ENCODE measurements at places on chromosomes 1 and 21.

- DNase-seq, result no peak
Observed at GRCh38 chr1:67332653-67333529, 25.2 kb downstream of the IL12RB2 start.

DNA sequence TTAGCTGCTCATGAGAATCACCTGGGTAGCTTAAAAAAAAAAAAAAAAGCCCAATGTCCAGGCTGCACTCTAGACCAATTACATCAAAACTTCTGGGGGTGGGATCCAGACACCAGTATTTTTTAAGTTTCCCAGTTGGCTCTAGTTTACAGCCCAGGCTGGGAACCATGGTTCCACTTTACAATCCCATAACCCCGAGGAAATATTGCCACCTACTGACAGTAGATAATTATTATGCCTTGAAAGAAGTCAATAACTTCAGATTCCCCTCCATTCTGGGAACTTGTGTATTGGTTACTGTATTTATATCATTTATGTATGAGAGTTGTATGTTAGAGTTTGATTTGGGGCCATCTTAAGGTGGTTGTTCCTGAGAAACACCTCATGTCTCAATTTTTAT, 100.2 kb downstream of the SPATA46 start:
- DNase-seq, result peak; percentile 50

- DNase-seq, result no peak
Observed at GRCh38 chr21:15741510-15741909, 11.7 kb downstream of the USP25 start.

DNA sequence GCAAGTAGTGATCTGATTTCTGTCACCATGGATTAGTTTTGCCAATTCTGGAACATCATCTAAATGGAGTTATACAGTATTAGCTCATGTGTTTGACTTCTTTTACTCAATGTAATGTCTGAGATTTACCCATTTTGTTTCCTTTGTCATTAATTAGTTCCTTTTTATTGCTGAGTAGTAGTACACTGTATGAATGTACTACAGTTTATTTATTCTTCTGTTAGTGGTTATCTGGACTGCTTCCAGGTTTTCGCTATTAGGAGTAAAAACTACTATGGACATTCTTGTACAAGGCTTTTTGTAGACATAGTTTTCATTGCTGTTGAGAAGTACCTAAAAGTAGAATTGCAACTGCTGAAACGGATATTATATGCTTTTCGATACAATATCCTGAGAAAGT, 14.1 kb downstream of the SUCO start:
- DNase-seq, result no peak

- DNase-seq, result no peak
Observed at GRCh38 chr1:44610527-44611148, 63.6 kb downstream of the TMEM53 start.

DNA sequence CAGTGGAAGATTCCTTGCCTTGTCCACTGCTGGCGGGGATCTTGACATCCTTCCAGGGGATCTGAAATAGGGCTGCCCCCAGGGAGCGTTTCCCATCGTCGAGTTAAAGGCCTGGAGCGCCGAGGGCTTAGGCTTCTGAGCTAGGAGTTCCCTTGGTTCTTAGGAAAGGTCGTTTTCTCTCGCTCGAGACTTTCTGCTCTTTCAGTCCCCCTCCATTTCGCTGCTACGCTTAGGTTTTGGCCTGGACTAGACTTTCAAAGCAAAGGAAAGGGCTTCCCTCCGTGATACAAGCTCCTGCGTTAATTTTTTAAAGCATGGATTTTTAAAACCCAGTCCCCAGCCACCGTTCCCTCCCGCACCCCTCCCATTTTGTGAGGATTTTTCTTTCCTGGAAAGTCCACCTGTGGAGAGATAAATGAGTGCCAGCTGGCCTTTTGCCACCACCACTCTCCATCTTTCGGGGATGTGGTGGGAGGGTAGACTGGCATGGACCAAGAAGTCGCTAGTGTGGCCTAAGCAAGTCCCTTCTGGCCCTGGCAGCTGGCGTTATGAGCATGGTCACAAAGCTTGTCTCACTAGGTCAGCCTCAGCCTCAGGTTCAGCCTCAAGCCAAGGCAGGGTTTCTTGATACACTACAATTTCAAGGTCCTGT, 9.2 kb downstream of the NR5A2 start:
- DNase-seq, result no peak

DNA sequence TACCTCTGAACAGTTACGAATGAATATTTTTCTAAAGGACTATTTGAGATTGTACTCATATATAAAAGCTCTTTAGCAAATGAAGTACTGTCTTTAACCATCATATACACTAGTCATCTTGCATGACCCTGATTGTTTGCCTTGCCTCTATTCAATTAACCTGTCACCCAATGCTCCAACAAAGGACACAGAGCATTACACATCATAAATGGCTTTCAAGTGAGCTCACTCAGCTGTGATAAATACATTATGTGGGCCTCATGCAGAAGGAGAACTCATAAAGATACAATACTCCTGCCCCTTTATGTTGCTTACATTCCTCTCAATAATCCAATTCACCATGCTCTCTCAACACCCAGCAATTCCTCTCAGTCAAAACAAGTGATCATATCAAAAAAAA, 993.0 kb upstream of the PRMT6 start:
- DNase-seq, result no peak

- DNase-seq, result no peak
Observed at GRCh38 chr1:58047265-58047858, 499.2 kb downstream of the OMA1 start.

DNA sequence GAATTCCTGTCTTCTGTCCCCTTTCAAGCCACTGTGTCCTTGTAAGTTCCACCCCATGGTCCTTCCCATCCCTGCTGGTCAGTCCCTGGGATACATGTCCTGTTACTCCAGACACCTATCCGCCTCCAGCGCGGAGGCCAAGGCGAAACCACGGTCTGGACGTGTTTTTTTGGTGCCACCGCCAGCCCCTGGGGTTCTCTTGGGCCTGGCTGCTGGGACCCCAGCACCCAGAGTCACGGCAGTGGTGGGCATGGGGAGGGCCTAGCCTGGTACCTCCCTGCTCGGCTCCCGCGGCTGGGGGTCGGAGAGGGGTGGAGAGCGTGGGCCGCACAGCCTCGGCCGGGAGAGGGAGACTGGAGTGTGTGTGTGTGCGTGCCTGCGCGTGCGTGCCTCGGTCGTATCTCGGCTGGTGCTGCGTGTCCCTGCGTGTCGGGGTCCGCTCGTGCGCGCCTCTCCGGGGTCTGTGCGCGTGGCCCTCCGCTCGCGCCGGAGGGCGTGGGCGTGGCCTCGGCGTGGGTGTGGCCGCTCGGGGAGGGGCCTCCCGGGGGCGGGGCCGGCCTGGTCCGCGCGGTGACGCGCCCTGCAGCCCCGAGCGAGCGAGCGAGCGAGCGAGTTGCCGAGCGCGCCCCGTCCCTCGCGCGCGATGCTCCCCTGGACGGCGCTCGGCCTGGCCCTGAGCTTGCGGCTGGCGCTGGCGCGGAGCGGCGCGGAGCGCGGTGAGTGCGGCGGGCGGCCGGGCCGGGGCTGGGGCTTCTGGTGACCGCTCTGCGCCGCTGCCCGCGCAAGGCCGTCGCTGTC, at the start of gene VWA1:
VWA1 (plus strand) TSS at position 585 of the 798 bp plus-strand sequence; CDS start at position 644, 59 bp downstream.
- DNase-seq, result no peak

DNA sequence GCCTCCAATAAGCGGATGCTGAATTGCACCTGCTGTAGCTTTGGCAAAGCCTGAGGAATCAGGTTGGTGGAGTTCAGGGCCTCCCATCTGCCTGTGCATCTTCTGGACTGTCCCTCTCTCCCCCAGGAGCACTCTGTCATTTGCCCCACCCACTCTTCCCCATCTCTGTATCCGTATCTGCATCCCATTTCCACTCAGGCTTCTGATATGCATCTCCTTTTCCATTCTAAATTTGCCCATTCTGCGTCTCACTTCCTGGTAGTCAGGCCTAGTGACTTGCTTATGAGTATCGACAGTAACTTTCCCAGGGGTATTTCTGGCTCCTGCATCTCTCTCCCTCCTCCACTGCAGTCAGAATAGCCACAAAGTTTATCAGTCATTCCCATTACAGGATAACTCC, 15.6 kb downstream of the MR1 start:
- no peak for DNase-seq

GRCh38 chr1:66758241-66758755, 6.0 kb downstream of the DYNLT5 start:
- no peak for DNase-seq

GRCh38 chr1:75083223-75083622, 51.0 kb upstream of the LHX8 start:
- no peak for DNase-seq

- DNase-seq, result no peak
Observed at GRCh38 chr1:112694363-112694929, 12.5 kb downstream of the RHOC start.

All from kidney glomerular epithelial cell (primary cell).